ENCODE measurements at places on chromosomes 7 and 10.

- DNase-seq: no peak
Observed at GRCh38 chr10:76115471-76116155, 684.2 kb downstream of the LRMDA start.

DNA sequence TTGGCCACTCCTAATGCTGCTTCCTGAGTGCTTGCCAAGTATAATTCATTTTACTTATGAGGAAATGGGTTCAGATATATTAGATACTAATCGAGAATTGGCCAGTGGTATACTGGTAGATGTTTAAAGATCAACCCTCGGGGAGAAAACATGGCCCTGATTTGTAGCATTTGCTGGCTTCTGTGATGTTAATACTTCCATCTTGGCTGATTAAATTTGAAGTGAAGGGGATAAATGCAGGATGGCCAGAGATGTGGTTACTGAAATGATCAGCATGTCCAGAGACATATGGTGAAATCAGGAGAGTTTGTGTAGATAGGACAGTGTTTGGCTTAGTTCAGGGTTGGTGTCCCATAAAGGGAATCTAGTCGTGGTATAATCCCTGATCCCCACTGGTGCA is 11.2 kb downstream of the UBE2D4 start:
- DNase-seq: no peak

GRCh38 chr7:21704359-21704758 is 161.5 kb downstream of the DNAH11 start:
- DNase-seq: no peak

- no peak for DNase-seq
Observed at GRCh38 chr7:38316733-38317360, 43.4 kb upstream of the TARP start.

DNA sequence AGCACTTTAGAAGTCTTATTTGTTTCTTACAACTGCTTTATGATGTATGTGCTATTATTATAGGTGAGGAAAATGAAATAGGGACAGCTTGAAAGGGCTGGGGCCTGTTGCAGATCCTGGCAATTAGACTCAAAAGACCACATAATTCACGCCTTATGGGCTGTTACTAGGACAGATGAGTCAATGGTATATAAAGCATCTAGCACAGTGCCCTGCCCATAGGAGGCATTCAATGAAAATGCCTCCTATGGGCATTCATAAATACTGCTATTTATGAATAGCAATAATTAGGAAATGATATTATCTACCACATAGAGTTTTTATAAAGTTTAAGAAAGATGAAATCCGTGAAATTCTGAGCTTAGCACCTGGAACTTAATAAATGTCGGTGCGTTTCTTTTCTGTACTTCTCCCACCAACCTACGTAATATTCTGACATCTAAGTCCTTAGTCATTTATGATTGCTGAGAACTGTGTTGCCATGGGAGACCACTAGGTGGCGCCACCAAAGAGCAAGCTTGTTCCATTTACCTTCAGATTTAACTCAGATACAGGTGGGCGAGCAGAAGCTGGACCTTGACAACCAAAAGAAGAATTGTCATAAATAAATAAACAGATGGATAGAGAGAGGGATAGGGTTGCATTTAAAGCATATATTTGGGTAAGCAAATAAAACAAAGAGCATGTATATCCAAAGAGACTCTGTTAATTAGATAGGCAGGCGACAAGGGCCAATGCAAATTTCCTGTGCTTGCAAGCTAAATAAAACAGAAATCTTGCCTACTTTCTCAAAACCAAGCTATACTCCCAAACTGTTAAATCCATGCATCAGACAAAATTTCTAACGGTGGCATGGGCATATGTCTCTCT is 699.9 kb downstream of the INHBA start:
- no peak for DNase-seq

DNA sequence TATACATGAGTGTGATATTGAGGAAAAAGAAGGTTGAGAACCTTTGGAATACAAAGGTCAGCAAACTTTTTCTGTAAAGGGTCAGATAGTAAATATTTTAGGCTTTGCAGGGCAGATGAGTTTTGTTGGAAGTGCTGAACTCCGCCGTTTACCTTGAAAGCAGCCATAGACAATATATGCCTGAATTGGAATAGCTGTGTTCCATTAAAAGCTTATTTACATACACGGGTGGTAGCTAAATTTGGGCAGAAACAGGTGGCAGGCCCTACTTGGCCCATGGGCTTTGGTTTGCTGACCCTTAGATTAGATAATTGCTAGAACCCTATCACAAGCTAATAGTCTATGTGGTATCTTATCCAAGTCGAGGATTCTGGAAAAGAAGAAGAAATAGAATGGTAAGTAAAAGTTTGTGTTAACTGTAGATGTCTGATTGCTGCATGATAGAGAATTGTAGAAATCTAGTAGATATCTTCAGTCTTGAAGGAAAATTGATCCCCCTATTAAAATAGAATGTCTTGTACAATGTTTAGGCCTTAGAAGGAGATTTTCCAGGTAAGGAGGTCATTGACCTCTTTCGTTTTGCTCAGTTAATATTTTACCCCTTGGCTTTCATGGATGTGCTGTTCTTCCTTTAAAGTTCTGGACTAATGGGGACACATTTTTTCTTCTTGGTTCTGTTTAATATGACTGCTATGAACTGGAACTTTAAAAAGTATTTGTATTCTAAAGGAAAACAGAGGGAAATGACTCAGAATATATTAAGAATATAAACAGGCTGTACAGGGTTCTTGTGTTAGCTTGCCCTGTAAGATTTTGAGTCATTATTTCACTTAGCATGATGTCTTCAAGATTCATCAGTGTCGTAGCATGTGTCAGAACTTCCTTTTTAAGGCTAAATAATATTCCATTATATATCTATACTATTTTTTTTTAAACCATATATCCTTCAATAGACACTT is 8.0 kb downstream of the RBM33 start:
- no peak for DNase-seq

- no peak for DNase-seq
Observed at GRCh38 chr7:132024290-132024689, 467.9 kb upstream of the PODXL start.

DNA sequence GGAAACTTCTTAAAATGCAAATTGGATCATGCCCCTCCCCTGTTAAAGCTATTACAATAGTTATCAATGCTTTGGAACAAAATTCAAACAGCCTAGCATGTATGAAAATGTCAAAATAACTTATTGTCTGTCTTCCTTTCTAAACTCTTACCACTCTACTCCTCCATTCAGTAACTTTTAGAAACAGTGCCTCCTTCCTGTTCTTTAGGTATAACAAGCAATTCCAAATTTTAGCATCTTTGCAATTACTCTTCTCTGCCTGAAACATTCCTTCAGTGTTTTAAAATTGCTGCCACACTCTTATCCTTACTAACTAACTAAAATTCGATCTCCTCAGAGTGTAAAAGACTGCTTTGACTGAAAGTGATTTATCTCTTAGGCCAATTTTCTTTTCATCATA is 660.4 kb upstream of the LRRTM3 start:
- no peak for DNase-seq

DNA sequence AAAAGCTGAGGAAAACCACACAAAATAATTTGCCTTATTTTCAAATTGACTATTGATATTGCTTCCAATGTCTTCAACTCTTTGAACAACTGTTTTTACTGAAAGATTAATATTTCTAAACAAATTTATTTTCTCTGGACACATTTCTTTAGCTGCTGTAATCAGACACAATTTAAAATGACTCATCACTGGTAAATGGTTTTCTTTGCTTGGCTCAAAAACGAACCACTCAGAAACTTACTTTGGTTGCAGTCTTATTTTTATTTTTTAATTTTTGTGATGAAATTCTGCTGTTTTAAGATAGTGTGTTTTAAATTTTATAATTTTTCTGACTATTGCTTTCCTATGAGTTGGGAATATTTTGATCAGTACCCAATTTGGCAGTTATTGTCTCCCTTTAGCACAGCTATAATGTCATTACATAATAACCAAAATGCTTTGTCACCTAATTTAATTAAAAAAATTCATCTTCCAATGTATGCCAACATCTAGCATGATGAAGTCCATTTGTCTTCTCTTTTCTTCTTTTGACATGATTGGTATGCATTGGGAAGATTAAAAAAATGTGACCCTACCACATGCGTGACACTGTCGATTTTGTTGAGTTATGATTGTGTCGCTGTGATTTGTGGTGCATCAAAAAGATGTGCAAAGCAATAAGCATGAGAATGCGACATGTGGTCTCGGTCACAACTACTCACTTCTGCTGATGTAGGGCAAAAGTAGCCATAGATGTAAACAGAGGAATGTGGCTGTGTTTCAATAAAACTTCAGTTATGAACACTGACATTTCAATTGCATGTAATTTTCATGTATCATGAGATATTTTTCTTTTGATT is 222.3 kb downstream of the SUGCT start:
- DNase-seq: no peak

- no peak for DNase-seq
Observed at GRCh38 chr7:47591655-47592572, 10.0 kb upstream of the TNS3 start.

DNA sequence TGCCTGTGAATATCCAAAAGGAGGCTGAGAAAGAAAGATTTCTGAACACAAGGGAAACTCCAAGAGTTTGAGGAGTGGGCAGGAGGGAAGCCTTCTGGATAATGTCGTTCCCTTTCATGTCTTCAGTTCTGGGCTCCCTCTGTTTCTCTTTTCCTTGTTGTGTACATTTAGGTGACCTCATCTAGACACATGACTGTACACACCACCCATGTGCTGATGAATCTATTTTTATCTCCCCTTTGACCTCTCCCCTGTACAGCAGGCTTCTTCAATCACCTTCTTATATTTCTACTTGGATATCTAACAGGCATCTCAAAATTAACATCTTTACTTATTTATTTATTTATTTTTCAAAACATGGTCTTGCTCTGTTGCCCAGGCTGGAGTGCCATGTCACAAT is 363.1 kb downstream of the GATA3 start:
- DNase-seq: no peak

GRCh38 chr10:110349831-110350230 is 45.1 kb upstream of the SMNDC1 start:
- DNase-seq: no peak

- DNase-seq: no peak
Observed at GRCh38 chr7:26900251-26900650, 35.9 kb upstream of the SKAP2 start.

- DNase-seq: no peak
Observed at GRCh38 chr7:1493129-1493528, 11.1 kb downstream of the INTS1 start.

- DNase-seq: no peak
Observed at GRCh38 chr10:127462643-127463295, 86.3 kb upstream of the NPS start.

- no peak for DNase-seq
Observed at GRCh38 chr10:90998733-90999511, 78.0 kb upstream of the ANKRD1 start.

- no peak for DNase-seq
Observed at GRCh38 chr10:18918532-18918931, 130.1 kb upstream of the MALRD1 start.

GRCh38 chr7:48933549-48934085 is 9.3 kb downstream of the CDC14C start:
- DNase-seq: no peak

DNA sequence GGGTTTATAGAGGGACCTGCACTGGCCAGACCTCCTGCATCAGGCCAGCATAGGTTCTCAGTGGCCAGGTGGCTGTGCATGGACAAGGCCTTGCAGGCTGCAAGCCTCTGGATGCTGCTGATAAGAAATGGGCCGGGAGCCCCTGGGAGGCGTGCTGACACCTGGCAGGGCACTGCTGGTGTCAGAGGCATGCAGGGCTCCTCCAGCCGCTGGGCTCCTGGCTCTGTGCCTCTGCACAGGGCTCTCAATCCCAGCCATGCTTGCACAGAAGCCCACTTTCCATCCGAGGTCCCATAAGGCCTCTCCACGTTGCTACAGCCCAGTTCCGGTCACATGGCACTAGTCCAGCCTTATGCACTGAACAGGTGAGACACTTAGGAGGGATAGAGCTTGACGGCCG is 27.3 kb downstream of the ANTXRL start:
- DNase-seq: no peak

DNA sequence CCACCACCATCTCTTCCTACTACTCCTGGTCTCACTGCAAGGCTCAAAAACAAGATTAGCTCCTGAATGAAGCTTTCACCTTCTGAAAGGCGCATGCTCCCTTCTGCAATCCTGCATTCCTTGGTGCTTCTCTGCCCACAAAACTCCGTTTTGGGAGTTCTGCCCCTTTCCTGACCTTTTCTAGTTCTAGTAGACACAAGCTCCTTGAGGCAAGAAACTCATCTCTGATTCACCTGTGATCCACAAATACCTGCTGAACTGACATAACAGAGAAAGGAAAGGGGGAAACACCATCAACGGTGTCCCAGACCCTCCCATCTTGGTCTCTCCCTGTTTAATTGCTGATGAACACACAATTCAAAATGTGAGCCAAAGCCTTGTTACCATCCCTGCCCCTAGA is 64.0 kb upstream of the EGR2 start:
- no peak for DNase-seq

GRCh38 chr7:105578496-105578895 is 2.8 kb downstream of the EFCAB10 start:
- no peak for DNase-seq

DNA sequence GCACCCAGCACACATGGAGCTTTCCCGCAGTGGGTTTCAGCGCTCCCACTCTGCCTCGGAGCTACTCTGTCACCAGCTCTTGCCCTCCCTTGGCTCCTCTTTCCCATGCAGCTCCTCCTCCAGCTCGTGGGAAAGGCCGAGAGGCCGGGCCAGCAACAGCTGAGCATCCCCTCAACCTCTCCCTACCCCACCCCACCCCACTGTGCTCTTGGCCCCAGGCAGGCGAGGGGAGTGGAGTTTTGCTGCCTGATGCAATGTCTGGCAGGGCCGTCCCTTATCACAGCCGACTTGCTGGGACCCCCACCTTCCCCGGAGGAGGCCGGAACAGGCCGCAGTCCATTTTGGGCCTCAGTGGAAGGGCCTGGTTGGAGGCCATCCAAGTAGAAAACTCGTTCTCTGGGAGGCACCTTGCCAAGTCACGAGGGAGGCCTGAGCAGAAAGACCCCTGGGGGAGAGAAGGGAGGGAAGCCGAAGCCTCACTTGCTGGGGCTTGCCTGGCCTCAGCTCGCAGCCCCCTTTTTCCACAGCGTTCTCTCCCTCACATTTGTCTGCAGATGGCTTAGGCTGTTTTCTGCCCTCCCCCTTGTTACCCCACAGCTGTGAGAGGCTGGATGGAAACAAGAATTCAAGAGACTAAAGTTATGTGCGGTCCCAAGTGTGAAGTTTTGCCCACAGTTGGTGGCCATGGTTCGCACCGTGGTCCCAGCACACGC is 35.3 kb downstream of the CHST3 start:
- peak; percentile 69 for DNase-seq

GRCh38 chr7:92133133-92133736 is 1.0 kb downstream of the CYP51A1 start:
- DNase-seq: no peak
